ENCODE measurements at places on chromosomes 13 and 19.

DNA sequence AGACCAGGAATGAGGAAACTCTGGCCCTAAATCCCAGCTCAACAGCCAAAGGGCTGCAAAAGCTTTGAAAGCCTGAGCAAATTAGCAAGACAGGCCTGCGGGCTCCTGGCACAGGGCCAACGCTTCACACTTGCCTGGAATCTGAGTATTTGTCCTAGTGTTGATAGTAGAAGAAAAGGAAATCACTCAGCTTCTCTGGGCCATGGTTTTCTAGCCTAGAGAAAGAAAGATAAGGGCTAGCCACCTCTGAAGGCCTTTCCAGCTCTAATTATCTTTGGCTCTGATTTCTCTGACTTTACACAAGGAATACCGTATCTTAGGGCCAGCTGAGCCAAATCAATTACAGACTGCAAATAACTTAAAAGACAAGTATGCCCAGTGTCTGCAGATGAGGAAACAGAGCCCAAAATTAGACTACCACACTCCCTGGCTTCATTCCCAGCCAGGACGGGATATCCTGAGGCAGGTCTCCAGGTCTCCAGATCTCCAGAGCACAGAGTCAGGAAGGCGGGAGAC is 69.6 kb downstream of the STK24 start:
- DNase-seq = peak; percentile 69

GRCh38 chr19:38544569-38545315 is 73.0 kb downstream of the MAP4K1 start:
- no peak for DNase-seq

GRCh38 chr13:30957258-30957943 is 24.9 kb downstream of the TEX26 start:
- no peak for DNase-seq

DNA sequence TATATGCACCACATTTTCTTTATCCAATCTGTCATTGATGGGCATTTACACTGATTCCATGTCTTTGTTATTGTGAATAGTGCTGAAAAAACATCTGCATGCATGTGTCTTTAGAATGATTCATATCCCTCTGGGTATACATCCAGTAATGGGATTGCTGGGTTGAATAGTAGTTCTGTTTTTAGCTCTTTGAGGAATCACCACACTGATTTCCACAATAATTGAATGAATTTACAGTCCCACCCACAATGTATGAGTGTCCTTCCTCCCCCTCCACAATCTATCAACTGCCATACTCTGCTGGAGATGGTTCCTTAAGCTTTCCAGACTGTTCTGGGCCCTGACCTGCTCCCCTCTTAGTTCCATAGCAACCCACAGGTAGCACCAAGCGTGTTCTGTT is 667.0 kb downstream of the LIG4 start:
- no peak for DNase-seq

GRCh38 chr13:104875038-104875754 is 1660.3 kb downstream of the EFNB2 start:
- no peak for DNase-seq

- no peak for DNase-seq
Measured at GRCh38 chr19:51647318-51647717, 693 bp upstream of the SIGLEC14 start.

GRCh38 chr13:51599444-51600176 is 15.3 kb downstream of the WDFY2 start:
- no peak for DNase-seq

DNA sequence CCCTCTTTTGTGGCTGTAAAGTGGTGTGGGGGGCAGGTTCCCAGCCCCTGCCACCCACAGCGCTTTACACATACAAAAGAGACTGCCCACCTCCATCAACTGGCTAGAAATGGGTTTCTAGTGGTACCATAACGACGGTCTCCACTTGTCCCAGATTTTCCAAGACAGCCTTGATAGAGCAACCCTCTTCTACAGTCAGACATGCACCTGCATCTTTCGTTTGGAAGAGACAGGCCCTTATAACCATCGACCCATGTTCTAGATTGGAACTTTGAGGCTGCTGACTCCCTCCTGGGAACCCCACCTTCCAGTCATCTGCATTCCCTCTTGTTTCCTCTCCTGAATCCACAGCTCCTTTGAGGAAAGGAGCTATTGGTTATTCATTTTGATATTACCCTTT is 63.1 kb downstream of the GSX1 start:
- no peak for DNase-seq

- DNase-seq = no peak
Measured at GRCh38 chr13:34104853-34105252, 286.9 kb downstream of the RFC3 start.

- no peak for DNase-seq
Measured at GRCh38 chr13:114034481-114034891, 60.6 kb upstream of the C13orf46 start.

DNA sequence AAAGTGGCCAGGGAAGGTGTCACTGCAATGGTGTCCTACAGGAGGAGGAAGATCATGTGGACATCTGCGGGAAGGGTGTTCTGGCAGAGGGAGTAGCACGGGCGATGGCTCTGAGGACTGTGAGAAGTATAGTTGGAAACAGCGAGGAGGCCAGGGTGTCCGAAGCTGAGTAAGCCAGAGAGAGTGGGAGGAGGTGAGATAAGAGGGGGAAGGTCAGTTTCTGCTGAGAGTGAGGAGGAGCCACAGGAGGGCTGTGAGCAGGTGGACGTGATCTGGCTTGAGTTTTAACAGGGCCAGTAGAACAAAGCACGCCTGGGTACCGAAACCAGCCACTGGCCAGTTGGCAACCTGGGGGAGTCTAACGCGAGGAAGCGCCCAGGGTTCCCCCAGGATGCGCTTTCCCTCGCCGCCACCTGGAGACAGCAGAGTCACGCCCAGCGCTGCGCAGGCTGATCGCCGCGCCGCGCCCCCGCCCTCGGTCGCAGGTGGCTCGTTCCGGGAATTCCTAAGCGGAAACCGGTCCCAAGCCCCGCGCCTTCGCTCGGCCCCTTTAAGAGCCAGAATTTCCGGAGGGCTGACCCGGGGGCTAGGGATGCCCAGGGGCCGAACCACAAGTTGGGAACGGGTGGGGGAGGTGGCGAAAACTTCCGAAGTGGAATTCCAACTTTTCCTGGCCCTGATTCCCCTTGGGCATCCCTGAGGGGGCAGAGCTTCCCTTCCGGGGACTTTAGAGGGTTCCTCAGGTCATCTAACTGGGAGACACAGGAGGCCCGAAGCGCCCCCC is 1.1 kb upstream of the LSR start:
- peak; percentile 94 for DNase-seq

GRCh38 chr19:35206379-35206778 is 22.2 kb downstream of the FAM187B start:
- DNase-seq = no peak

DNA sequence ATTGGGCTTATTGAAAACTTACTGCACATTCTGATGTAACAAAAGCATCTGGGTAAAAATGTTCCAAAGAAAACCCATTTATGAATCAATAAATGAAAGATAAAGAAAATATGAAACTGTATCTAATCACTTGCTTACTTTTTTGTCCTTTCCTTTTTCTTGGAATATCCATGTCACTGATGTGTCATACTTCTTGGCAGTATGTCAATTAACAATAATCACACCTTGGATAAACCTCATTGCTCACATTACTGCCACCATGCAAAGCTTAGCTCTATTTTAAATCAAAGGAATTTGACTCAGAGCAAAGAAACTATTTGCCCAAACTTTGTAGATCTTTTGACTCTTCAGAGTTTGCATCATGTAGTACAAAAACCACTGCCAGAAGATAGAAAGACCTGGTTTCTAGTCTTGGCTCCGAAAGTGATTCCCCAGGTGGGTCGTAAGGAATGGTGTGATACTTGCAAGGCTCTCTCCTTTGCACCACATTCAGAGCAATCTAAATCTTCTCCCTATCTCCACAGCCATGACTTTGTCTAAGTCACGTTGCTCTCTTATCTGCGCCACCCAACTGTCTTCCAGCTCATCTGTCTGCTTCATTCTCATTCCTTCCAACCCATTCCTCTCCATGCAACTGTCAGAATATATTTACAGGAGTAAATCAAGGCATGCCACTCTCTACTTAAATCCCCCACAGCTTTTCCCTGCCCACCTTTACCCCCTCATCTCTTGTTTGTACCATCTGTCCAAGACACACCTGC is 311.9 kb downstream of the COG6 start:
- DNase-seq = no peak

- no peak for DNase-seq
Measured at GRCh38 chr13:66180836-66181235, 1049.3 kb downstream of the PCDH9 start.

Measured in colonic mucosa (tissue), 4 donors.